ENCODE measurements at places on chromosomes 6 and 20. TPM values are rescaled to one million over a fixed set of nuclear protein-coding genes. Genes with fewer than 3 reads are reported as not detected.
A peak's percentile ranks its signal among the peaks of the same experiment; 100 is the strongest.

Gene MCCD1
- not detected for polyA plus RNA-seq

Gene GINS1
- polyA plus RNA-seq, result 1.8 TPM

Gene BANF2
- polyA plus RNA-seq, result not detected

Gene PTCRA
- polyA plus RNA-seq, result 0.88 TPM

Gene HRH3
- not detected for polyA plus RNA-seq

Gene ELOVL2
- not detected for polyA plus RNA-seq

Gene UFL1
- polyA plus RNA-seq, result 11.0 TPM

Gene RALGAPB
- 12.2 TPM for polyA plus RNA-seq

Gene SLC22A3
- not detected for polyA plus RNA-seq

Gene GSTA4
- polyA plus RNA-seq, result 7.9 TPM

GRCh38 chr6:3623451-3624249 lies 127.9 kb downstream of the PXDC1 start:
- peaks cover 28% of the 10 kb centered on the region for H3K27me3 ChIP-seq
- DNase-seq, result no peak
- H3K27ac ChIP-seq, result no peak overlapping the region
- H3K4me3 ChIP-seq, result no peak overlapping the region
- peaks cover 5% of the 10 kb centered on the region for H3K4me1 ChIP-seq

DNA sequence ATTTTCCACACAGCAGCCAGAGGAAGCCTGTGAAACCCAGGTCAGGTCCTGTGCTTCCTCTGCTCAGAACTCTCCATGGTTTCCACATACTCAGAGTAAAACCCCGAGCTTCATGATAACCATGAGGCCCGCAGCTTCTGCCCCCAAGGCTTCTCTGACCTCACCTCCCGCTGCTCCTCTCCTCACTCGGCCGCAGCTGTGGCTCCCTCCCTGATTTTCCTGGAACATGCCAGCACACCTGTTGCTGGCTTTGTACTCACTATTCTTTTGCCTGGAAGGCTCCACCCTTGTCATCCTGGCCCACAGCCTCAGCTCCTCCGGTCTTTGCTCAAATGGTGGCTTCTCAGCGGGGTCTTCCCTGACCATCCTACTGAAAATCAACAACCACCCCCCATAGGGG lies 341.7 kb downstream of the PREX1 start:
- H3K27ac ChIP-seq, result peak overlapping the region; percentile 67
- no peak overlapping the region for H3K4me3 ChIP-seq
- H3K27me3 ChIP-seq, result peaks cover 41% of the 10 kb centered on the region
- H3K36me3 ChIP-seq, result no peaks in the 10 kb centered on the region

DNA sequence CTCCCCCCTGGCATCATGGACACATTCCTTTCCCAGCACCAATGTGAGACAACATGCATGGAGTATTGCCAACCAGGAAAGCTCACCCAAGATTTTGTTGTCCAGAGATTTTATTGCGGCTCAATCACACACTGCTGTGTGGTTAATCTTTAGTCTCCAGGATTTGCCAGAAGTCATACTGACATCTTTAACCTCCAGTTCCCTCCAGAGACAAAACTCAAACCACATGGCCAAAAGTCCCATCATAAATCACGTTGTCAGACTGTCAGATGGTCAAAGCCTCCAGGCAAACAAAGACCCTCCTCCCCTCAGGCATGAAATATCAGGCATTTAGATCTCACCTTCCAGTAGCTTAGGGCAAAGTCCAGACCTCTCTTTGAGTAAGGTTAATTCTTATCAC lies 97.3 kb upstream of the OPRM1 start:
- peaks cover 10% of the 10 kb centered on the region for H3K27me3 ChIP-seq
- DNase-seq, result no peak
- H3K4me1 ChIP-seq, result no peaks in the 10 kb centered on the region
- H3K36me3 ChIP-seq, result no peaks in the 10 kb centered on the region
- H3K27ac ChIP-seq, result no peak overlapping the region
- no peak overlapping the region for H3K4me3 ChIP-seq

DNA sequence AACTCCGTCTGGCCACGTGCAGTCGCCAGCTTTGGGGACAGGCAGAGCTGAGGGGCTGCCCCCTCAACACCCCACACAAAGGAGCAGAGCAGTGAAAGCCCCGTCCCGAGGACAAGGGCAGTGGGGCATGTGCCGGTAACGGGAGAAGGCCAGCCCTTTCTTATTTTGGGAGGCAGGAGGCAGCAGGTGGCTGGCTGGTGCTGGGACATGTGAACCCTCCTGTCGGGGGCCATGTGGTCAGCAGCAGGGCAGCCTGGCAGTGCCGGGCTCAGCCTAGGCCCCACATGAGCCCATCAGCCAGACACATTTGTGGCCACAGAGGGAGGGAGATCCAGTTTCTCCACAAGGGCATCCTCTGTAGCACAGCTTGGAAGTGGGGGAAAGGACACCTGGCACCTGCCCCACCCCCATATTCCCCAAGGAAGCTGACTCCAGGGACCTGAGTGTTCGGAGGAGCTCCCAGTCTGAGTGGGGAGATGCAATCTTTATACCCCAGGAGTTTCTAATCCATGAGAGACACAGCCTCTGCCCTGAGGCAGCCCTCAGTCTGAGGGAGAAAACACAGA lies 137.6 kb downstream of the MRPL14 start:
- H3K27me3 ChIP-seq, result peaks cover 8% of the 10 kb centered on the region
- H3K36me3 ChIP-seq, result no peaks in the 10 kb centered on the region
- no peak overlapping the region for H3K4me3 ChIP-seq
- H3K4me1 ChIP-seq, result no peaks in the 10 kb centered on the region
- no peak overlapping the region for H3K27ac ChIP-seq

- no peaks in the 10 kb centered on the region for H3K4me1 ChIP-seq
- peaks cover 9% of the 10 kb centered on the region for H3K27me3 ChIP-seq
- H3K27ac ChIP-seq, result no peak overlapping the region
- DNase-seq, result no peak
These were observed 6.2 kb upstream of the RNF217 start for GRCh38 chr6:124956018-124956417.

GRCh38 chr6:2485116-2485515 lies 239.7 kb upstream of the GMDS start:
- peaks cover 15% of the 10 kb centered on the region for H3K36me3 ChIP-seq
- H3K4me3 ChIP-seq, result no peak overlapping the region
- peaks cover 8% of the 10 kb centered on the region for H3K27me3 ChIP-seq
- no peak overlapping the region for H3K27ac ChIP-seq

DNA sequence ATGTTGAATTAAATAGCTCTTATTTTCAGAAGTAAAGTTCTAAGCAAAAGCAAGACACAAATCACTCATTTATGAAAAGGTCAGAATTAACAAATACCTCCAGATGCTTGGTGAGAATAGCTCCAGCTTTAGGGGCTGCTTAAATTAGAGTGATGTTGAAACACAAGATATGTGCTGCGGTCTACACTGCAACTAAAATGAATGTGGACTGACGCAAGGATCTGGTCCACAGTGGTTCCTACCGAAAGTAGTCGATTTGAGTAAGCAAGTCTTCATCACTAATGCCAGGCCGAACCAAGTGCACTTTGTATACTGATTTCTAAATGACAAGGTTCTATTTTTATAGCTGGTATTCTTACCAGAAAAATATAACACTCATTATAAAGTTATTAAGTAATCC lies 96.3 kb downstream of the PRDM1 start:
- no peak overlapping the region for H3K4me3 ChIP-seq
- peaks cover 4% of the 10 kb centered on the region for H3K36me3 ChIP-seq
- DNase-seq, result no peak
- H3K27ac ChIP-seq, result no peak overlapping the region
- peaks cover 9% of the 10 kb centered on the region for H3K4me1 ChIP-seq

- H3K4me3 ChIP-seq, result no peak overlapping the region
- H3K27ac ChIP-seq, result peak overlapping the region; percentile 9
- no peaks in the 10 kb centered on the region for H3K36me3 ChIP-seq
- DNase-seq, result no peak
- H3K27me3 ChIP-seq, result no peaks in the 10 kb centered on the region
- peaks cover 5% of the 10 kb centered on the region for H3K4me1 ChIP-seq
These were observed 52.7 kb downstream of the CDH26 start for GRCh38 chr20:60010689-60011458.

DNA sequence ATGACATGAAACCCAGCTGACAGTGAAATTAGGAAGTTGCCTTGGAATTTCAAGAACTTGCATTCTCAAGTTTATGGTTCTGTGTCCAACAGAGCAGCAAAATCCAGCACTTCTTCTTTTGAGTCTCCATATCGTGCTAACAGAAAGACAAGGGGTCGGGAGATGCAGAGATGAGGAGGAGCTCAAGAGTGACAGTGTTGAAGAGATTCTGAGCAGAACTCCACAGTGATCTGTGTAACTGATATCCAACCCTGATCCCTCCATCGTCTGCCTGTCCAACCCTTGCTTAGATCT lies 21.2 kb upstream of the BTN1A1 start:
- H3K4me1 ChIP-seq, result peaks cover 56% of the 10 kb centered on the region
- no peak overlapping the region for H3K4me3 ChIP-seq
- no peaks in the 10 kb centered on the region for H3K27me3 ChIP-seq
- no peaks in the 10 kb centered on the region for H3K36me3 ChIP-seq

DNA sequence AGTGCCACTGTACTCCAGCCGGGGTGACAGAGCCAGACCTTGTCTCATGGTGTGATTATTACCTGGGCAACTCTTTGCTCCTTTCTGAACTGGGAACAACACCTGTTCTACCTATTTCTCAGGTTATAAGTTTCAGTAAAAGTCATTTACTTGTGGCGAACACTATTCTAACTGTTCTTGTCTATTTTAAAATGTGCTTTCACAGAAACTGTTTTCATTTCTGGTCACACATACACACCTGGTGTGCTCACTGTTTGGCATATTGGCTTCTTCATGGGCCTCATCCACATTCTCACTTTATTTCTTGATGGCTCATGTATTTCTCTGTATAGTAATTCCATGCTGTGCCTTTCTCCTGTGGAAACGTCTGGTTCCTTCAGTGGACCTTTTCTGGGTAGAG lies 30.5 kb upstream of the XRN2 start:
- peaks cover 51% of the 10 kb centered on the region for H3K27me3 ChIP-seq
- peaks cover 7% of the 10 kb centered on the region for H3K36me3 ChIP-seq
- no peak overlapping the region for H3K4me3 ChIP-seq
- no peak overlapping the region for H3K27ac ChIP-seq

DNA sequence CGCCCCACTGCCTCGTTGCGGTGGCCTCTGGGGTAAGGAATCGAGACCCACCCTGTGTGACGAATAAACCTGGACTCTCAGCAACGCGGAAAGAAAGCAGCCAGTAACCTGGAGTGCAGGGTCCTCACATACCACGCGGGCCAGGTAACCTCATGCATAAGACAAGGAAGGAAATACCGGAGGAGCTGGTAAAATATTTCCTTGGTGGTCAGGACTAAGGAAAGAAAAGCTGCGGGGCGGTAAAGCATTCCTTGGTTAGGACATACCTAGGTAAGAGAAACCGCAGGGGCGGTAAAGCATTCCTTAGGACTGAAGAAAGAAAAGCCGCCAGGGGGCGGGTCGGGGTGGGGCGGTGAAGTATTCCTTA lies 80.7 kb downstream of the SYTL3 start:
- DNase-seq, result no peak
- H3K36me3 ChIP-seq, result no peaks in the 10 kb centered on the region
- no peak overlapping the region for H3K27ac ChIP-seq
- H3K4me1 ChIP-seq, result no peaks in the 10 kb centered on the region

GRCh38 chr6:130216620-130217019 lies 6.1 kb downstream of the SAMD3 start:
- no peak overlapping the region for H3K4me3 ChIP-seq
- H3K4me1 ChIP-seq, result peaks cover 7% of the 10 kb centered on the region
- no peaks in the 10 kb centered on the region for H3K36me3 ChIP-seq
- no peaks in the 10 kb centered on the region for H3K27me3 ChIP-seq
- no peak for DNase-seq

DNA sequence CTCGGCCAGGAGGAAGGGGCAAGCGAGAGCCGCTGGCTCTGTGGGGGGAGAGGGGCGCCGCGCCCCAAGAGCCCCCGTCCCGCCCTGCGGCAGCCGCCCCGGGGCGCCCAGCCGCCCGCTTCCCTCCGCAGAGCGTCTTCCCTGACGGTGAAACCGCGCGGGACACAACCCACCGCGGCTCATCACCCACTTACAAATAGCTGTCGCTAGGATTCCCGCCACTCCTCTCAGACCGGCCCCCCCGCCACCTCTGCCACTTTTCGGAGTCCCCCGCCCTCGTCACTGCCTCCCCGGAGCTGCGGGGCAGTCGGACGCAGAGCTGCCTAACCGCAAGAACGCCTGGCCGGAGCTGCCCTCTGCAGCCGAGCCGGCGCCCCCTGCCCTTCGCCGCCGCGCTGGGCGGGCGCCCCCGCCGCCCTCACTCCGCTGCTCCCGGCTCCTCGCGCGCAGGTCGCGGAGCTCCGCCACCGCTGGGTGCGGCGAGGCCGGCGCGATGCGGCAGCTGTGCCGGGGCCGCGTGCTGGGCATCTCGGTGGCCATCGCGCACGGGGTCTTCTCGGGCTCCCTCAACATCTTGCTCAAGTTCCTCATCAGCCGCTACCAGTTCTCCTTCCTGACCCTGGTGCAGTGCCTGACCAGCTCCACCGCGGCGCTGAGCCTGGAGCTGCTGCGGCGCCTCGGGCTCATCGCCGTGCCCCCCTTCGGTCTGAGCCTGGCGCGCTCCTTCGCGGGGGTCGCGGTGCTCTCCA lies at the start of gene SLC35D3:
Gene SLC35D3, plus strand, starts transcription at position 366 of the 749 bp plus-strand sequence. Its CDS starts 128 bp downstream, at position 494.
- H3K27me3 ChIP-seq, result peaks cover 56% of the 10 kb centered on the region
- H3K4me3 ChIP-seq, result peak within 1 kb of the TSS; percentile 84
- no peak within 1 kb of the TSS for H3K27ac ChIP-seq
- peaks cover 38% of the 10 kb centered on the region for H3K4me1 ChIP-seq

GRCh38 chr6:151022492-151022891 lies 157.0 kb downstream of the MTHFD1L start:
- H3K36me3 ChIP-seq, result peaks cover 7% of the 10 kb centered on the region
- H3K27me3 ChIP-seq, result no peaks in the 10 kb centered on the region
- H3K4me1 ChIP-seq, result no peaks in the 10 kb centered on the region

DNA sequence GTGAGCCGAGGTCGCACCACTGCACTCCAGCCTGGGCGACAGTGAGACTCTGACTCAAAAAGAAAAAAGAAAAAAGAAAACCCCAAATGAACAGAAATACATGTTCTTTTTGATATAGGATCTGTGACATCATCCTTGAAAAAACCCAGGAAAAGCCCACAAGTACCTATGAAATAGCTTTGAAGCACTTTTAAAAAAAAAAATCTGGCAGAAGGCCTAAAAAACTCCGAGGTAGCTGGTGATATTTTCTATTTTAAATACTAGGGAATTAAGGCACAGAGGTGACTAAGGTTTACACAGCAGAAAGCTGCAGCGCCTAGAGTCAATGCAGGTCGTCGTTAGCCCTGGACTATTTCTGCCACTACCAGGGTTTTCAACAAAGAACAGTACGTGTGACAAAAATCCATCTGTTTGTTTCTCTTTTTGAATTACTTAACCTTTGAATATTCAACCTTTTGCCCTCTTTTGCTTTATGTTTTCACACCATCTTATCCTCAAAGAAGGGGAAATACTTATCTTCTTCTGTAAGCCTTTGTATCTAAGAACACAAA lies 39.4 kb upstream of the EEF1A1 start:
- no peak overlapping the region for H3K27ac ChIP-seq
- no peak for DNase-seq
- H3K27me3 ChIP-seq, result no peaks in the 10 kb centered on the region
- no peaks in the 10 kb centered on the region for H3K4me1 ChIP-seq
- no peaks in the 10 kb centered on the region for H3K36me3 ChIP-seq

- peak overlapping the region; percentile 74 for H3K27ac ChIP-seq
- peaks cover 7% of the 10 kb centered on the region for H3K36me3 ChIP-seq
- H3K27me3 ChIP-seq, result no peaks in the 10 kb centered on the region
These were observed 255.7 kb downstream of the ARID1B start for GRCh38 chr6:157032923-157033322.

Measured in naive B cell (primary cell).